Activated CD8-positive, alpha-beta memory T cell treated with anti-CD3 and anti-CD28 coated beads for 1 hour (primary cell): ENCODE measurements at places on chromosomes 4 and X.

DNA sequence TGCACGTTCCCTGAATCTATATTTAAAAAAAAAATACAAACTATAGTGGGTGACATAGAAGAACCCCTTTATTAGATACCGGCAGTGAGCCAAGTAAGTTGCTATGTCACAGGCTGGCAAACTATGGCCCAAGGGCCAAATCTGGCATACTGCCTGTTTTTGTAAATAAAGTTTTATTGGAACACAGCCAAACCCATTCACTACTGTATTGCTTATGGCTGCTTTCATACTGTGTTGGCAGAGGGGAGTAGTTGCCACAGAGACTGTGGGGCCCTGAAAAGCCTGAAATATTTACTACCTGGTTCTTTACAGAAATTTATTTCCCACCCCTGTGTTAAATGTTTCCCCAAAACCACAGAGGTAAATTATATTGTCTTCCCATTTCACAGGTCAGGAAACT lies 71.2 kb upstream of the EGFL6 start:
- no peak for DNase-seq

DNA sequence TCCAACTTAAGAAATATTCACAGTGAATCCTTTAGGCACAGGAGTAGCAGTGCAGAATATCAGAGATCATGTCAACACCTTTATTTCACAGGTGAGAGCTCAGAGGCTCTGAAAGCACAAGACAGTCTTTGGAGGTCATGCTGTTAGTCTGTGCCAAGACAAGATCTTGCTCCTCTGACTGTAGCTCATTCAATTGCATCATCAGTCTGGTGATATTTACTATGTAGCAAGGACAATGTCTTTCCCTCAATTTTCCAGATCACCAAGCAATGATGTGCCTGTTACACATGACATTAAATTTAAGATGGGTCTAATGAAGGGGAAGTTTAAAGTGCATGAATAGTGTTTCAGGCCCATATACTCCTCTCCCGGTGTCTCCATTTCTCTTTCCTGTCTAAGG lies 277.5 kb downstream of the IL15 start:
- DNase-seq, result no peak

GRCh38 chr4:113397114-113397701 lies 347.8 kb downstream of the ANK2 start:
- no peak for DNase-seq

- DNase-seq, result no peak
Observed at GRCh38 chr4:80231180-80231579, 33.9 kb downstream of the PRDM8 start.

DNA sequence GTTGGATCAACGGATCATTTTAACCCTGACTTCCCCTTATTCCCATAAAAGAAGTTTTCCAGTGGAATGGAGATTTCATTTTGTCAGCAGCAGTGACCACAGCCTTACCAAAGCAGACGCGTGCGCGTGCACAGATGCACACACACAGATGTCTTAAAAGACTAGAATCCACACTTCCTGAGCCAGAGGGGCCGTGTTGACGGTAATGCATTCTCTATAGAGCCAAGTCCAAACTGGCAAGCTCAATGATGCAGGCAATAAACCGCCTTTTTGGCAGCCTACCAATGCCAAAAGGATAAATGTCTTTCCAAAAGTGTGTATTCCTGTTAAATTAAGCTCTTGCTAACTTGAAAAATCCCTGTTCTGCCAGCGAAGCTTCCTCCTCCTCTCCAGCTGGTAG lies 18.8 kb upstream of the CLDN34 start:
- DNase-seq, result no peak

GRCh38 chr4:182147391-182147790 lies 95.8 kb upstream of the TENM3 start:
- DNase-seq, result no peak

DNA sequence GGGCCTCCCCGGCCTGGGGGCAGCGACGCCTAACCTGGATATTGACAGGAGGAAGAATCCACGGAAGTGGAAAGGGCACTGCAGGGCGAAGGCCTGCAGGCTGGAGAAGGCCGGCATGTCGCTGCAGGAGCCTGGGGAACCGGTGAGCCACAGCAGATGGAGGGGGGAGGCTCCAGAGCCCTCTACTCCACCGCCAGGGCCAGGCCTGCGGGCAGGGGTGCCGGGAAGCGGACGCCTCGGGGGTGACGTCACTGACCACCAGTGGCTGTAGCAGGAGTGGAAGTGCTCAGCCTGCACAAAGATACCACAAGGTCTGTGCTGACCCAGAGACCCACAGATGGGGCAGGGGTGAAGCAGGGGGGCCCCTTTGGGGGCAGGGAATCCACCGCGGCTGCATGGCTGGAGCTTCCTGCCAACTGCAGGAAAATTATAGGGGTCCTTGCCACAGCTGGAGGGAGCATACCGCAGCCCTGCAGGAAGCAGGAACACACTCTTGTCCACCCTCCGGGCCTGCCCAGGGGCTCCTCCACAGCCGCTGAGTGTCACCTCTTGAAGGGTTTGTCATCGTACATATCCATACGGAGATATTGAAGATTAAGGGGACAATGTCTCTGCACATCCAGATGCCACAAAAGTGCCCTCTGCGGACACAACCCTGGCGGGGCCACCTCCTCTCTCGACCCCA lies 7.6 kb upstream of the HTRA3 start:
- no peak for DNase-seq

- DNase-seq, result no peak
Observed at GRCh38 chr4:120018786-120019185, 47.9 kb downstream of the MAD2L1 start.

DNA sequence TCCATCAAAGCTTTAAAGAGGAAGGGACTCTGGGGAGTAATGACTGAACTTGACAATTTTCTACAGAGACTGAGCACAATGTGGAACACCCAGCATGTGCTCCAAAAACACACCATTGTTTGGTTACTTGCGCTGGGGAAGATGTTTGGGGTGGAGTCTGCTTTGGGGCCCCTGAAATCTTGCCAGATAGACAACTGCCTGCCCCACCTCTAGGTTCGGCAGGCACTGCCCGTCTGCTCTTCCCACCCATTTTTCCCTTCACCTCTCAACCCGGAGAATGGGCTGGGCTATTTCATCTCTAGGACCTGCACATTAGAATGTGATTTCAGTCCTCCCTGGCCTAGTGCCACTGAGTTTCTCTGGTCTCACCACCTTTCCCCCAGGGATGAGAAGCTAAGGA lies 41.9 kb downstream of the TSC22D3 start:
- DNase-seq, result no peak

DNA sequence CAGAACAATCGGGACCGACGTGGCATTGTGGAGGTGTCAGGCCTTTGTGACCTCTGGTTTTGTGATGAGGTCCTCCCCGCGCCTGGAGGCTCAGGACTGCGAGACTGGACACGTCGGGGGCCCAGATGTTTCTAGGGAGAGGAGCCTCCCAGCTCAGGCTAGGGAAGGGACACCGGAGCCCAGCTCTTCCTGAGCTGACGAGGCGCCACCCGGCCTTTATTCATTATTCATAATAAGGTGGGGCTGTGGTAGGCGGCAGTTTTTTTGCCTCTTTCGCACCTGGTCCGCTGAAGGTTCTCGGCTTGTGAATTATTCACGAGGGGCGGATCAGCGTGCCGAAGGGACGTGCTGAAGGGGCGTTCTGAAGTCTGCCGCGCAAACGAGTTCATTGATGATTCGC lies 2.3 kb upstream of the UBA1 start:
- no peak for DNase-seq

GRCh38 chr4:107037199-107037584 lies 1.1 kb upstream of the DKK2 start:
- DNase-seq, result no peak

- DNase-seq, result no peak
Observed at GRCh38 chr4:20288047-20288650, 36.4 kb downstream of the SLIT2 start.

DNA sequence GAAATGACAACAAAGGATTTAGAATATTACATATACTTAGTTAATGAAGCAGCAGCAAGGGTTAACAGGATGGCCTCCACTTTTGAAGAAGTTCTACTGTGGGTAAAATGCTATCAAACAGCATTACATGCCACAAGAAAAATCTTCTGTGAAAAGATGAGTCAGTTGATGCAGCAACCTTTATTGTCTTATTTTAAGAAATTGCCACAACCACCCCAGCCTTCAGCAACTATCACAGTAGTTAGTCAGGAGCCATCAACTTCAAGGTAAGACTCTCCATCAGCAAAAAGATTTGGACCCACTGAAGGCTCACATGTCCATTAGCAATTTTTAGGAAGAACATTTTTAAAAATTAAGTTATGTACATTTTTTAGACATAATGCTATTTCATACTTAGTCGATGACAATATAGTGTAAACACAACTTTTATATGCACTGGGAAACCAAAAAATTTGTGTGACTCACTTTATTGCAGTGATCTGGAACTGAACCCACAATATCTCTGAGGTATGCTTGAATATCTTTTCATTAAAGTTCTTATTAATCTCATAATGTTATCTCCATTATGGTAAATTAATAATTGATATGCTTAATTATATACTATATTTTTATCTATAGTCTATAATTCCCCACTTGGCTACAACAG lies 81.2 kb downstream of the SPCS3 start:
- no peak for DNase-seq

- DNase-seq, result no peak
Observed at GRCh38 chr4:72218953-72219352, 187.2 kb downstream of the NPFFR2 start.

GRCh38 chr4:63580796-63581475 lies 828.3 kb downstream of the TECRL start:
- no peak for DNase-seq

DNA sequence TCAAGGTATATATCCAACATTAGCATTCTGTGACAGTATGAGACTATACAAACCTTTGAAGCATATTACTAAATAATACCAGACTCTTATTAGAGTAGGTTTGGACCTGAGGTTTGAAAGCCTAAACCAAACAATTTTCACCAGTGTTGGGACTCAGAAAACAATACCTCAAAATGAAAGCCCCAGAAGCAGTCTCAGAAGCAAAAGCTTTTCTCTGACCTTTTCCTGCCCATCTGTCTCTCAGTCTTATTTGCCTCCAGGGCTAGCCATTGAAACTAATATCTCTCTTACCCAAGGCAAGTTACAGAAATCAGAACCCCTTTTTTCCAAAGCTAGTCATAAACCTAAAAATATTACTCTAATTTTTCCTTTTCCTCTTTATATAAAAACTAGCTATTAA lies 163.3 kb downstream of the PTCHD1 start:
- DNase-seq, result no peak

DNA sequence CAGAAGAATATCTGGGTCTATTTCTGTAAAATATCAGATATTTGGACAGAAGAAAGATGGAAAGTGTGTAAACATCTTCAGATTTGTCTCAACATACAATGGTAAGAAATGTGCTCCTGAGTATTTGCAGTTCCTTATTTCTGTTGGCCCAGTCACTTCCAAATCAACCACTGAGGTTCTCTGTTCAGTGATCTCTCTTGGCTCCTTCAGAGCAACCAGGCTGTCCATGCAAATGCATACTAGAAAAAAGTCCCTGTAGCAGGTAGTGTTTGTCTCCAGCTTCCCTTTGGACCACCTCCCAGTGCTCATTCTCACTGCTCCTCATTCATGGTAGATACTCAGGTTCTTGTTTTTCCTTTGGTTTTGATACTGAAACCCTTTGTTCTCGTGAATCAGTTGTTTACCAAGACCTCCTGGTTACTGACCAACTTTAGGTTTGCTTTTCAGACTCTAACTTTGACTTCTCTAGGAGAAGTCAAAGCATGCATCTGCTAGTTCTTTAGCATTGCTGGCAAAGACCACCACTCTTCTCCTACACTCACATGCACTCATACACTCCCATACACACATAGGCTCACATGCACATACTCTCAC lies 28.8 kb downstream of the ASIC5 start:
- DNase-seq, result no peak

DNA sequence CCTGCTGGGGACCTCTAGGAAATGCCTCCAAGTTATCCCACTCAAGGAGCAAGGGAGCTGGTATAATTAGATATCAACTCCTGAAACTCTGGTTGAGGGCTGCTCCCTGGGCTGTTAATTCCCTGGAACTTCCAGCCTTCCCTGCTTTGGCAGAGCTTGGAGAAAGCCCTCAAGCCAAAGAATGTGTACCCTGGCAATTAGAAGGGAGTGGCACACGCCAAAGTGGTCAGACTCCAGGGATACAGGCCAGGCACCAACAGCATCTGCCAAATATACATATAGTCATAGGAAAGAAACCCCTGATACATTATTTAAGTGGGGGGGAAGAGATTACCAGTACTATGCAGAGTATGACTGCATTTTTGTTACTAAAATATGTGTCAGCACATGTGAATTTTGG lies 616.8 kb downstream of the BCOR start:
- no peak for DNase-seq

- no peak for DNase-seq
Observed at GRCh38 chr4:138243369-138243768, 1.2 kb upstream of the SLC7A11 start.

DNA sequence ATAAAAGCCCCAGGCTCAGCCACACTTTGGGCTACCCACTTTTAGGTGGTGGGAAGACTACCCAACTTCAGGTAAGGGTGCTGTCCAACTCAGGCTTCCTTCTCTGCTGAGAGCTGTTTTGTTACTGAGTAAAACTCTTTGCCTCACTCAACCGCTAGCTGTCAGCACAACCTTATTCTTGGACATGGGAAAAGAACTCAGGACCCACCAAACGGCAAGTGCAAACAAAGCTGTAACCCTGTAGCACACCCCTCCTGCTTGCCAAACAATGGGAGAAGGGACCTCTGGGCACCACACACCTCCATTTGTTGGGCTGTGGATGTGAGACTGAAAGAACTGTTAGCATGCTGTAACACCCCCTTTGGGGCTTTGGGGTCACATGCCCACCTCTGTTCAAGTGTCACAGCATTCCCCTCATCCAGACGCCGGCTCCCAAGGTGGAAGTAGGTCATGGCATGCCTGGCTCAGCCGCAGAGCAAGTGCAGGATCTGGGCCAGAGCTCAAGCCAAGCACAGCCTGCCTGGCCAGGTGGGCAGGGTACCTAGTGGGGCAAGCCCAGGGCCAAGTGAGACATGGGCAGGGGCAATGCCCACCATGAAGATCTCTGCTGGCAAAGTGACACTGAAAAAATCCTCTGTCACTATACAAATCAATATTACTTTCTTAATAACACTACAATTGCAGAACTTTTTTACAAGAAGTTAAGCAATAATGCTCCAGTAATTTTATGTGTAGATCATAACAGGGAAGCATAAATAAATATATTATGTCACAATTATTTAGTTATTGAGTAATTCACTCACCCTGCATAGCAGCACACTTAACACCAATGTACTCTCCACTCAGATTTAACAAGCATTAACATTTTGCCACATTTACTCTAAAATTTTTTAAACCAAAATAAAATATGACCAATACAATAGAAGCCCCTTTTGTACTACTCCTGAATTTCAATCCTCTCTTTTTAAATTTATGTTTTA lies 107.2 kb downstream of the TBCK start:
- no peak for DNase-seq

GRCh38 chr4:74631338-74631737 lies 163.0 kb downstream of the BTC start:
- no peak for DNase-seq

DNA sequence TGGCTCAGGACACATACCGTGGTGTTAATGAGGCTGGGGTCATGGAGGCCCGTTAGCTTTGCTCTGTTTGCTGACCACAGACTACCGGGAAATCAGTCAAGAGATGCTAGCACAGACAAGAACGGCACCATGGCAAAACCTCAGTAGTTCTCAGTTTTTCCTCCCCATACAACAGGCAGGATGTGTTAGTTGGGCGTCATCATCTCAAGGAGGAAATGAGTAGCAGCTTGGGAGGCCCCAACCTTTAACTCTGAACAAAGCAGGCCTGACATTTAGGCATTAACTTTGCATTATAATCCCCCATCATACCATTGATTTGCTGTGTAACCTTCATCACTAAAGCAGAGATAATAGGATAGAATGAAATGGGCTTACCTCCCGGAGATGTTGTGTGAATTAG lies 714.2 kb downstream of the RPA4 start:
- no peak for DNase-seq

- DNase-seq, result no peak
Observed at GRCh38 chr4:88843067-88843685, 145.5 kb upstream of the NAP1L5 start.
